Large intestine (tissue), 12 donors: ENCODE measurements at places on chromosomes 3 and 15. TPM values are rescaled to one million over a fixed set of nuclear protein-coding genes. Genes with fewer than 3 reads are reported as not detected.

Gene CD200
- 21.8 TPM for polyA plus RNA-seq

Gene GUCA1C
- polyA plus RNA-seq, result not detected

Gene CYP8B1
- polyA plus RNA-seq, result 0.75 TPM

Gene ISL2
- polyA plus RNA-seq, result 2.6 TPM

Gene SUCNR1
- 0.69 TPM for polyA plus RNA-seq

Gene GOLGA6L6
- polyA plus RNA-seq, result not detected

Gene INKA1
- 4.6 TPM for polyA plus RNA-seq
